Stimulated activated CD8-positive, alpha-beta memory T cell treated with anti-CD3 and anti-CD28 coated beads, Interleukin-2, amount 100 ng/mL, for 1 hour (primary cell): ENCODE measurements at places on chromosomes 3 and 15.

- no peak for DNase-seq
Observed at GRCh38 chr15:47573673-47574072, 143.6 kb upstream of the SEMA6D start.

DNA sequence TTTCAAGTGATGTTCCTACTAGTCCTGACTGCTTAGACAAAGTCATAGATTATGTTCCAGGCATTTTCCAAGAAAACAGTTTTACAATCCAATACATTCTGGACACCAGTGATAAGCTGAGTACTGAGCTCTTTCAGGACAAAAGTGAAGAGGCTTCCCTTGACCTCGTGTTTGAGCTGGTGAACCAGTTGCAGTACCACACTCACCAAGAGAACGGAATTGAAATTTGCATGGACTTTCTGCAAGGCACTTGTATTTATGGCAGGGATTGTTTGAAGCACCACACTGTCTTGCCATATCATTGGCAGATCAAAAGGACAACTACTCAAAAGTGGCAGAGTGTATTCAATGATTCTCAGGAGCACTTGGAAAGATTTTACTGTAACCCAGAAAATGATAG is 3.8 kb downstream of the TIPARP start:
- no peak for DNase-seq

DNA sequence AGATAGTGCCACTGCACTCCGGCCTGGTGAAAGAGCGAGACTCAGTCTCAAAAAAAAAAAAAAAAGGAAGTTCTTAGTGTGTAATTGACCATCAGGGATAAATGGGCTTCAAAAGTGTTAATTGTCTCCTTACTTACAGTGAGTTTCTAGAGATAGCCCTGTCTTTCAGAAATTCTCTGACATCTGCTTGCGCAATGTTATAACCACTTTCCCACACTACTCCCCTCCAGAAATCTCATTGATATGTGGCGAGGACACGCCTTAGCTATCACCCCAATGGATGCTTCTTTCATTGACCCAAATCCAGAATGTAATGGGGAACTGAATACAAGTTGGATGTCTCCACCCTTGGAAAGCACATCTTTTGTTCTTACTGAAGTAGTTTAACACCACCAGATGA is 70.9 kb downstream of the GMPS start:
- DNase-seq: no peak

- DNase-seq: no peak
Observed at GRCh38 chr15:63587527-63587926, 9.7 kb upstream of the FBXL22 start.

DNA sequence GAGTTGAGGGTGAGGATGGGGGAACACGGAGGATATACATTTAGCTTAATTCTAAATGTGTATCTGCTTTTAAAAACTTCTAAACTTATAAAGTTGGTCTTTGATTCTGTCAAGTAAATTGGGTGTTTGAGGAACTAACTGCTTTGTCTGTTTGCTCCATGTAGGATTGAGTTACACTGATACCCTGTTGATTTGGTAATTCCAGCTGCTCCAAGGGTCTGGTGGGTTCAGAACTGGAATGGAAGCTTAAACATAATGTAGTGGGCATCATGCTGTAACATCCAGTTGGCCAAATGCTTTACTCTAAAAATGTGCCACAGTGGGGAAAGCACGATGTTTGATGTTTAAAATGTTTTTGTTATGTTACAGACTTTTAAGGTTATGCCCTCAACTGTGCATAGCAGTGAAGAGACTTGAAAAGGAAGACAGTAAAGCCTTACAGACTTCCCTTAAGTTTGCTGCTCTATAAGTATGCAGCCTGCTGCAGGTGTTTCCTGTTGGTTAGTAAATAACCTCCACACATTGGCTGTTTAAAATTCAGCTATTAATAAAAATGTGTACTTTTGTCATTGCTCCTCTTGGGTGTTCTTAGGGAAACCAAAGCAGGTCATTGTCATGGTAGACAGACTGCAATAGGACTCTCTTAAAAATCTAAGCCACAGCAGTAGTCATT is 5.9 kb upstream of the EDEM1 start:
- DNase-seq: no peak

DNA sequence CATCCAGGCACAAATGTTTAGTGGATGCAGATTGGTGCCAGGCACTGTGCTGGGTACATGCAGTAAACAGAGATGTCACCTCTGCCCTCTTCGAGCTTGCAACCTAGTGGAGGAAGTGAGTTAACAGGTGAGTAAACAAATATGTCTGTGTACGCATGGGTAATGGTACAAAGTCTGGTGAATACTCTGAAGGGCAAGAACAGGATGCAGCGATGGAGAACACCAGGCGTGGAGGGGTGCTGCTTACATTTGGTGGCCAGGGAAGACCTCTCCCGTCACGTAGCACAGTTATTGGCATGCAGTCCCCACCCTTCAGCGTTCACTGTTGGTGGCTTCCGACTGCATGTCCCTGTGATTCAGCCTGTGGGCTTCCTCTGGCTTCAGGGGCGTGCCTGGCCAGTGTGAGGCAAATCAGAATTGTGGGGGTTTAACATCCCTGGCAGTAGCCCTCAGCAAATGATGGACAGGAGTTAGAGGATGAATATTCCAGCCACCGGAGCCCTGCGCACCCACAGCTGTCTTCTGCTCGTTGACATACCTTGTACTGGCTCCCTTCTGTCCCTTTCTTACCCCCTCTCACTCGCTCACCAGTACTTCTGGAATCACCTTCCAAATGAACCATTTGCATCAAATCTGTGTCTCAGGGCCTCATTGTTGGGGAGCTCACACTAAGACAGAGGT is 9.1 kb upstream of the HDAC11 start:
- DNase-seq: no peak

DNA sequence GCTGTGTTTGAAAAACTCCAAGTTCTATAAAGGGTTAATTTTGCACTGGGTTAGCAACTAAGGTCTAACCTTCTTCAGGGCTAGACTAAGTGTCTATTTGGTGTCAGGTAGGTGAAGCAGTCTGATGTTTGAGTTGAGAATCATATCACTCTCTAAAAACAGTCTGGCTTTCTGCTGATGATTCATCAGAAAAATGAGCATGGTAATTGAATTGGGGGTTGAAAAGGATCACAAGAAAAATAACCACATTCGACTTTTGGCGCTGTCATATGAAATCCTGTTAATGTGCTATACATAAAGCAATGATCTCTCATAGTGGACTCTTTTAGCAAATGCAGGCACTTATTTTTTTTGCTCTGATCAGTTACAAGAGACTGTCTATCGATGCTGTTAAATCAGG is 242.2 kb upstream of the AZI2 start:
- DNase-seq: no peak

DNA sequence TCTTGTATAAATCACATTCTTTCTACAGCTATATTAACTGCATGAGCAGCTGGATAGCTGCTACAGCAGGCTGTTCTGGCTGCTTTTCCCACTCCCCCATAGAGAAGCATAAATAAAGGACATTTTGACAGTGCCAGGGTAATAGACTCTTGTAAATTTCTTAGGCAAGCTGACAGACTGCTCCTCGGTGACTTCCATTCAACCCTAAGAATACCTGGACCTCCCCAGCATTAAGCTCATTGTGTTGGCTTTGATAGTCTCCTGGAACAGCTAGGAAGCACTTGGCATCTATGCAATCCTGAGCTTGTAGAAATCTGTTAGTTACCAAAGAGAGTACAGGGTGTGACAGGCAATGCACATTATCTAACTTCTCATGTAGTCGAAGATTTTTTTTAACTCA is 475.4 kb downstream of the AGBL1 start:
- no peak for DNase-seq

- no peak for DNase-seq
Observed at GRCh38 chr3:82353306-82354171, 592.1 kb upstream of the GBE1 start.

DNA sequence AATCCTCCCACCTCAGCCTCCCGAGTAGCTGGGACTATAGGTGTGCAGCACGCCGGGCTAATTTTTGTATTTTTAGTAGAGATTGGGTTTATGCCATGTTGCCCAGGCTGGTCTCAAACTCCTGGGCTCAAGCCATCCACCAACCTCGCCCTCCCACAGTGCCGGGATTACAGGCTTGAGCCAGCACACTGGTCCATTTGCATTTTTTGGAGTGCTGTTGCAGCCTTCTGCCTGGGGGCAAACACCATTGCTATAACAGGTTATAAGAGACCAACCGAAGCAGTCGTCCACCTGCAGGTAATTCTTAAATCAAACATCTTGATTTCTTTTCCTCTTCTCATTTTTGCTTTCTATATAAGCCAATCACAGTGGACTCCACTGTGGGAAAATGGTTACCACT is 27.7 kb downstream of the ACKR4 start:
- no peak for DNase-seq

- DNase-seq: no peak
Observed at GRCh38 chr15:88907111-88907510, 6.1 kb downstream of the MFGE8 start.

GRCh38 chr15:79184465-79184892 is 93.9 kb upstream of the RASGRF1 start:
- DNase-seq: peak; percentile 29

GRCh38 chr3:10437995-10438901 is 67.1 kb downstream of the ATP2B2 start:
- DNase-seq: no peak

DNA sequence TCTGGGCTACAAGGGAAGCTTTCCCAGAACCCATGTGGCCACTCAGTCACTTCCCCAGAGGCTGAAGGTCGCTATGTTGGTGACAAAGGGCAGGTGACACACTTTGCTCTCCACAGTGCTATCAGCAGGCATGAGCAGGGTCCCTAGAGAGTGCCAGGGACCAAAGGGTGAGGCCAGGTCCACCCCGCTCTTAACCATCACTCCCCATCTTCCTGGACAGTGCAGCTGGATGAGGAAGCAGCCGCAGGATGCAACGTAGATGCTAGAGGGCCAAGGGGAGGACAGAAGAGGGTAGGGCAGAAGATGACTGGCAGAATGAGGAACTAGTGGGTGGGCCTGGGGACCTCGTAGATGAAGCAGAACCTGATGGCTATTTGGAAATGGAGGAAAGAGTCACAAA is 13.6 kb upstream of the LTF start:
- DNase-seq: no peak

DNA sequence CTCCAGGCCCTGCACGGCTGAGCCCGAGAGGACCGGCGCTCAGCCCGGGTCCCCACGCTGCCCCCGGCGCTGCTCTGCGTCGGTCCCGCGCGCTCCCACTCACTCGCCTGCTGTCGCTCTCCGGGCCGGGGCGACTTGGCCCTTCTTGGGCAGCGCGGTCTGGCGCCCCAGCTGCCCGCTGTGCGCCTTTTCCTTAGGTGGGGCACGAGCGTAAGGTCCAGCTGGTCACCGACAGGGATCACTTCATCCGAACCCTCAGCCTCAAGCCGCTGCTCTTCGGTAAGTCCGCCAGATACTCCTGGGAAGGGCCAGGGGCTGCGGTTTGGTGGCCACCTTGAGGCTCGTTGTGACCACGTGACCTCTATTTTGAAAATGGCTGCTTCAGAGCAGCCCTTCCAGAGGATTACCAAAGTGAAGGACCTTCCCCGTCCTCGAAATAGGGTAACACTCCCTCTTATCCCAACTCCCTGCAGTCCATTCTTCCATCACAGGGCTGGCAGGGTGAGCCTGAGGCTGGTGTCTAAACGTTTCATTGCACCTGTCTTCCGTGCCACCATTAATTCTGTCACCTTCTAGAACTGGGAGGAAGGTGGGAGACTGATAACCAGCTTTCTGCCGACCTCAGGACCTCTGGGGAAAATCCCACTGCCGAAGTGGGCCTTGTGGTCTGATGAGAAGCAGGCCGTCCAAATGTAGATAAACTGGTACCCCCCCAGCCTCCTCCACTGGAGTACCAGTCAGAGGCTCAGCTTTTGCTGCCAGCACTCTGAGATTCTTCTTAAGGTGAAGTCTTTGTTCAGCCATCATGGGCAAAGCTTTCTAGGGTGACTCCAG is 812 bp downstream of the P4HTM start:
- DNase-seq: no peak

GRCh38 chr3:150723946-150724345 is 20.2 kb upstream of the ERICH6 start:
- DNase-seq: no peak

- DNase-seq: no peak
Observed at GRCh38 chr3:71614869-71615268, 31.3 kb upstream of the FOXP1 start.

GRCh38 chr15:49888734-49889133 is 230.3 kb downstream of the ATP8B4 start:
- no peak for DNase-seq

GRCh38 chr3:42056840-42057239 is 34.3 kb upstream of the TRAK1 start:
- no peak for DNase-seq

GRCh38 chr15:43198992-43199391 is 13.8 kb downstream of the CCNDBP1 start:
- DNase-seq: no peak

DNA sequence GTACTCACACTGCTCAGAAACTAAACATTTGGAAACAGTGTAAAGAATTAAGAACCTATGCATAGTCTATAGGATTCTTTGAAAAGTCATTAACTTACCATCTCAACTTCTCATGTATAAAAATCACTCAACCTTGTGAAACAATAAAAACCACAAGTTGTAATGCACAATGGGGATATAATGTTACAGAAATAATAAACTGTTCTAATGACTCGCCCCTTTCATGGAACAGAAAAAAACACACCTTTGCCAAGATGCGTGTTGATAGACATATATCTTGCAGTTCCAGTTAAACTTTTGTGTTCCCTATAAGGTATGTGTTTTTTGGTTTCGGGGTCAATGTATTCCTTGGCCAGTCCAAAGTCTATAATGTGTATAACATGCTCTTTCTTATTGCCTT is 50.8 kb upstream of the PPIB start:
- DNase-seq: no peak

GRCh38 chr3:195238586-195239118 is 32.3 kb downstream of the XXYLT1 start:
- DNase-seq: no peak

DNA sequence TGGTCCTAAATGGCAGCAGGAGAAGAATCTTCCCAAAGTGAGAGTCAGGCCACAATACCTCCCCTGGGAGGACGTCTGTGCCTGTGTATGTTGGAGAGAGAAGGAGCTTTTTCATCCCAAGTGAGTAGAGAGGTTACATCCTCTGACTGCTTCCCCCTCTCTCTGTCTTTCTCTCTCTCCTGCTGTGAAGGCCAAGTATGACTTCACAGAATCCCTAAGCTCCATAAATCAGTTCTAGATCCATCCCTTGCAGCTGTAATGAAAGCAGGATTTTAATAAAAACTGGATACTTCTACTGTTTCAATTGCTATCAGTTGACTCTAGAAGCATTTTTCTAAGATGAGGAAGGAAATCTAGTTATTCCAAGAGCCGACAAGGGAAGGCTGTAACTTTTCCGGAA is 389.1 kb upstream of the PROK2 start:
- no peak for DNase-seq

- DNase-seq: no peak
Observed at GRCh38 chr15:87829332-87830050, 427.0 kb downstream of the NTRK3 start.

- no peak for DNase-seq
Observed at GRCh38 chr15:70459312-70459711, 304.0 kb downstream of the UACA start.

- DNase-seq: no peak
Observed at GRCh38 chr3:47847260-47847659, 44.3 kb downstream of the DHX30 start.
